ENCODE measurements at places on chromosomes 7 and 10.

GRCh38 chr10:79182781-79183467 is 114.2 kb downstream of the ZMIZ1 start:
- DNase-seq = no peak

DNA sequence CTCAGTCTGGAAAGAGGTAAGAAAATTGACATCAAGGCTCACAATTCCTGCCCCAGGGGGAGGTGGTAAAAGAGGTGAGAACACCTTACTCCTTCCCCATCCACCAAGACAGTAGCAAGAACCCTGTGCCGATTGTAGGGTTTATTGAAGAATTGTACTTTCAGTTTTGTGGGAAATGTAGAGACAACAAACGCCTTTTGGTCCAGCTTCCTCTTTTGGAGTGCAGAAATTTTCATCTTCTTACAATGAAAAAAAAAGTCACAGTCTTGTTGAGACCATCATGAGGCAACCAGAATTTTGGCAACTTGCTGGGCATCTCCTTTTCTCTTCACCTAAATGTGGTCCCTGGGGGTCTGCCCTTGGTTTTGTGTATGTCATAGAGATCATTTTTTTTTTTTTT is 217.7 kb downstream of the TMEM178B start:
- DNase-seq = no peak

DNA sequence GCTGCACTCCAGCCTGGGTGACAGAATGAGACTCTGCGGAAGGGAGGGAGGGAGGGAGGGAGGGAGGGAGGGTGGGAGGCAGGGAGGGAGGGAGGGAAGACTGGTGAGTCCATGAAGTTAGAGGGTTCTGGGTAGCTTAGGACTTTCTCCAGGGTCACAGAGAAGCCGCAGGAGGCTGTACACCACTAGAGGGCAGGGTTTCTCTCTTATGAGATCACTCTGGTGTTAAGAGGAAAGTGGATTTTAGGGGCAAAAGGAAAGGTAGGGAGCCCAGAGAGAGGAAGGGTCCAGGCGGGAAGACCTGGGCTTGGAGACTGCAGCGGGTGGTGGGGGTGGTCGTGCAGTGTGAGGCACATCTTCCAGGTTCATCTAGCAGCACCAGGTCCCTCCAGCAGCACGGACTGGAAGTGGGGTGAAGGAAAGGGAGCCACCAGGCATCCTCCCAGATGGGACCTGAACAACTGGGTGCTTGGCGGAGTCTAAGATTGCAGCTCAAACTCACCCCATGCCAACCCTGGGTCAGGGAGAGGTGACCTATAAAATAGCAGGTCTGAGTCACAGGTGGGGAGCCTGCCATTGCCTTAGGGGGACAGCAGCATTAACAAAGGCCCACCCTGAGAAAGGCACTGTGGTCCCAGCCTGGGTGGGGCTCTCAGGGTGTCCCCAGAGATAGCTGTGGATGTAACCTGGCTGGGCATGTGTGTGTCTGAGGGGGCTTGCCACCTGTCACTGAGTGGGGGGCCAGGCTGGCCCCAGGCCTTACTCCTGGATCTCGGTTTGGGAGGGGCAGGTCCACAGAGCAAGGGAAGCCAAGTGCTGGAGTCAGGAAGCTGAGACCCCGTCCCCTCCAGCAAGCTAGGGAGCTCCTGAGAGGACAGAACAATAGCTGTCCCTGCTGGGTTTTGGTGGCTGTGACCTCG is 48.5 kb upstream of the SLC29A3 start:
- no peak for DNase-seq

DNA sequence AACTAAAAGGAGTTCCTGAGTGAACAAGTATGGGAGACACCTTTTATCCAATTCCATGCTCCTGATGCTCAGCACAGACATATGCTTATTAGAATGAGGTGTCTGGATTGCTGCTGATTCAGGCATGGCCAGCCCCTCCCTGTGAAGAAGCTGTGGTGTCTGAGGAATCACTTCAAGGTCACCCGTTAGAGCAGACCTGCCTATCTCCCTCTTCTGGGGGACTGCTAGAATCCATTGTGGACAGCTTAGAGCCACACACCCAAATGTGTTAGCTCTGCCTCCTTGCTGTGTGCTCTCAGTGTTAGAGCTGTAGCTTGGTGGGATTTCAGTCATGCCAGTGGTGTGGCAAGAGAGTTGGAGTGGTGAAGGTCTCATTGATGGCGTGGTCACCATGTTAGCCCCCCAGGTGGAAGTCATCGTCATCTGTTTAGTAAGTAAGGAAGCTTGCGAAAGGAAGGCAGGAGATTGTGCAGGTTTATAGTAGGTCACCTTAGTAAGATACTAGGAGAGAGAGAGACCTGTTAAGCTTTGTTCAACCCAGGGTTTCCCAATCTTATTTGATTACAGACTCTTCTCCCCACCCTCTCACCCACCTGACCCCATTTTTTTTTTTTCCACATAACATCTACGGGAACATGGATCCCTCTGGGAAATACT is 12.8 kb downstream of the PRXL2A start:
- no peak for DNase-seq

DNA sequence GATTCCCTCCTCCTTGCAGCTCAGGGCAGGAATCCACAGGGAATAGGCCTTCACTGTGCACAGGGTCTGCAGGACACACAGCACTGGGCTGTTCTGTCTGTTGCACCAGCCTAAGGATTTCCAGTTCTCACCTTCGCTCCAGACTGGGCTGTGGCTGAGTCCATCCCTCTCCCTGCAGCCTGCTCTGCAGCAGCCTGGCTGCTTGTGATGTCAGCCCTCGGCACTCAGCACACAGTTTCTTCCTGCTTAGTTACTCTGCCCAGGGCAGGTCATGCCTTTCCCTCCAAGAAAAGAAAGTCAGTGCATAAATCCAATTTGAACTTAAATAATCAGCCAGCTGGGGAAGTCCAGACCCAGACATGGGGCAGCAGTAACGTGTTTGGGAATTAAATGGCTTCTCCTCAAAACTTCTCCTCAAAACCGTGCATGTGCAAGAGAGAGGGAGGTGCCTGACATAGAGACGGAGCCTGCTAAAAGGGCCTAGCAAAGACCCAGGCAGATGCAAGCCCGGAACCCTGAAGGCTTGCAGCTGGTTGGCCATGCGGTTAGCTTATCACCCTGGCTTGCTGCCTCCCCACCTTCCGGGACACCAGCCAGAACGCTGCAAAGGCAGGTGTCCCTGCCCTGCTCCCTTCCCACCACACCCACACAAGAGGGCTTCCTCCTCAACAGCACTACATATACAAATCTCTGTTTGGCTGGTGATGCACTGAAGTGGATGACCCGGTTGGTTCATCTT is 10.9 kb upstream of the GDF2 start:
- DNase-seq = no peak

GRCh38 chr10:57015595-57016318 is 654.7 kb upstream of the ZWINT start:
- DNase-seq = no peak

DNA sequence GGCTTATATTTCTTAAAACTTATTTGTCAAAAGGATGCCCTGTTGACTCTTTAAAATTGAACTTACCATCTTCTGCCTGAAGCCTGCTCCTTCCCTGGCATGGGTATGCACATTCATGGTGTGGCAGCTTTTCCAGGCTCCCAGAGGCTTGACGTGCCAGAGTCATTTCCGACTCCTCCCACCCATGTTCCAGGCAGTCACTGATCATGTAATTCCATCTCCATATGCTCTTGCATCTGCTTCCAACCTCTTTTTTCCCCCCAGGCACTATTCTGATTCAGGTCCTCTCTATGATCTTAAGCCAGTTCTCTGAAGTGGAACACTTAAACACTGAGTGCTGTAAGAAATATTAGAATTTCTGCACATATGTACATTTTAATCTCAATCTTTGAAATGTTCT is 82.2 kb downstream of the CFAP58 start:
- no peak for DNase-seq

GRCh38 chr7:43570688-43571365 is 12.1 kb upstream of the STK17A start:
- DNase-seq = no peak

- DNase-seq = no peak
These were observed 31.8 kb downstream of the PCLO start for GRCh38 chr7:83130623-83131545.

GRCh38 chr7:50860598-50860997 is 77.9 kb upstream of the GRB10 start:
- no peak for DNase-seq

DNA sequence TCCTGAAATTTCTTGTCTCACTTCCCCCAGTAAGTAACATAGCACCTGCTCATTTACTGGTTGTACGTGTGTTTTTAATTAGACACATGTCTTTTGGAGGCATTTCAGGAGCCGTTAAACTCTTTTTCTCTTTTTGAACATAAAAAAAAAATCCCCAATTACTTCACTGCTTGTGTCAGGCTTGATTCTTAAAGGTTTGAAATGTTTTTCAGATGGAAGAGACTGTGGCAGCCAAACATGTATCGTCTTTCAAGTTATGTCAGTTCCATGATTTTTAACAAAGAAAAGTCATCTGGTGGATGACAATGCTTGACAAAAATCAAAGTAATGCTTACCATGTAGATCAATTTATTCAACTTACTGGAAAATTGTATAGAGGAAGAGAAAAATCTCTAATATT is 585.8 kb downstream of the GATA3 start:
- DNase-seq = no peak

DNA sequence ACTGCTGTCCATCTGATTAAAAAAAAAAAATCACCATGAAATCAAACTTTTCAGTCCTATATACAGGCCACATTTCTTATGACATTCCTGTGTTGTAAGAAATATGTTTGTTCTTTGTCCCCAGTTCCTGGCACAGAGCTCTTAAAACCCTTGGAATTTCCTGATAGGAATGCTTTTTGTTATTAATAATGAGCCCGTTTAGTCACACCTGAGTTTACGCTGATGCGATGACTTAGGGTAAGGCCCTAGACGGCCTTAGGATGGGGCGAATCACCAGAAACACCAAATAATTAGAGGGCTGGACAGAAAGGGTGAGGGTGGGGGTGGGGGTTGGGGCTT is 17.5 kb downstream of the TSPAN15 start:
- DNase-seq = no peak

DNA sequence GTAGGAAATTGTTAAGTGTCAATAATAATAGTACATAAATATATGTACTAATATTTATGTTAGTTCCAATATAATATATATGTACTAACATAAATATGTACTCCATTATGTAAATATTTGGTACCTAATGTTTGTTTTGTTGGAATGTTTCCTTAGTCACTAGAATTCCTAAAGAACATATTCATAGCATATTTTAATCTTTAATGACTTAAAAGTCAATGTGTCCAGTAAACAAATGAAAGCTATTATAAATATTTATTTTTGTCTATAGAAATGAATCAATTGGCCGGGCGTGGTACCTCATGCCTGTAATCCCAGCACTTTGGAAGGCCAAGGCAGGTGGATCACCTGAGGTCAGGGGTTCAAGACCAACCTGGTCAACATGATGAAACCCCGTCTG is 153.6 kb downstream of the GPR158 start:
- DNase-seq = no peak

DNA sequence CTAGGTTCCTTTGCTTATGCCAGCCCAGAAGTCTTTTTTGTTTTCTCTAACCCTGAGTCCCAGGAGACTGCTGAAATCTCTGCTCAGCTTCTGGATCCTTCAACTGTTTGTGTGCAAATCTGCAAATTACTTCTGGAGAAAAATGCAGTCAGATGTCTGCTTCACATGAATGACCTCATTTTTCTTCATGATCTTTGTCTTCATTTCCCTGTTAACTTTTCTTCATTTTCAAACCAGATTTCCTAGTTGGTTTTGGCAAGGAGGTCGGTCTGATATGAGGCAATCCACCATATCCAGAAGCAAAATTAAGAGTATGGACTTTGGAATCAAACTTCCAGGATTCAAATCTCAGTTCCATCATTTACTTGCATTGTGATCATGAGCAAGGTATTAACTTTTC is 66.8 kb downstream of the ZNF503 start:
- no peak for DNase-seq

DNA sequence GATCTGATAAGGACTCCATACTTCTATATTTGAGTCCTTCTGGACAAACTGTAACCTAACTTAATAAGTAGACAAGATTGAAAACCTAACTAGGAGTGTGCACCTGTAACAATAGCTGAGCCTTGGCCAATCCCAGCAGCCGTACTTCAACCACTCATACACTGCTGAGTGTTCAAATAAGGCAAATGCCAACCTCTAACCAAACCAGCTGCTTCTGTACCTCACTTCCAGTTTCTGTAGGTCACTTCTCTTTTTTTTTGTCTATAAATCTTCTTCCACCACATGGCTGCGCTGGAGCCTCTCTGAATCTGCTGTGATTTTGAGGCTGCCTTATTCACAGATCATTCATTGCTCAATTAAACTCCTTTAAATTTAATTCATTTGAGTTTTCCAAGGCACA is 753.2 kb downstream of the DNAJB9 start:
- no peak for DNase-seq

- no peak for DNase-seq
These were observed 5.4 kb downstream of the TRDMT1 start for GRCh38 chr10:17196045-17196444.
